ENCODE measurements at places on chromosomes 3 and 15.

- no peak for DNase-seq
Observed at GRCh38 chr3:137845666-137846065, 81.6 kb downstream of the SOX14 start.

DNA sequence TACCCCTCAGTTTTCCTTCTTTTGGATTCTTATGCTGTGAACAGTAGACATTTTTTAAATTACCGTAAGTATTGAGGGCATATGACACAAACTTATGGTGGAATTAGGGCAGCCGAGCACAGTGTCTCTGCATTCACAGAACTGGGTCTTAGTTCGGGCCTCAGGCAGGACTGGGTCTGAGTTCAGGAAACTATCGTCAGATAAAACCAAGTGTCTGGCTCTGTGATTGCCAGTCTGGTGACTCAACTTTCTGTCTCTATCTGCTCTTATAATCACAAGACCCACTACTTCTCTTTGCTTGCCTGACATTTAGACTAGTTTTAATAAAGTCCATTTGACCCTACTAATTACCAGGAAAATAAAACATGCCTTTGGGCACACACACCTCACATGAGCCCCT is 146.2 kb downstream of the LMLN start:
- no peak for DNase-seq

DNA sequence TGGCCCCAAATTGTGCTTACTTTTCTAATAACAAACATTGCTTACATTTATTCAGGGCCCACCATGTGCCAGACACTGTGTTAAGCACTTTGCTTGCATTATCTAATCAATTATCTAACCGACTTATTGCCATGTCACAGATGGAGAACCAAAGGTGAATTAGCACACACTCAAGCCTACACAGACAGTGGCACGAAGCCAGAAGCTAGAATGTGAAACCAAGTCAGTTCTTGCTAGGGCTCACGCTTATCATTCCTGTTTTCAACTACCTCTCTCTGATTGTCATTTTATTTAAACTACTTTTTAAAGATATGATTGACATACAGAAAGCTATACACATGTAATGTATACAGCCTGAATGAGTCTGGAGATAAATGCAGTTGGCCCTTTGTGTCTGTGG is 215.7 kb upstream of the CFAP20DC start:
- DNase-seq, result no peak

DNA sequence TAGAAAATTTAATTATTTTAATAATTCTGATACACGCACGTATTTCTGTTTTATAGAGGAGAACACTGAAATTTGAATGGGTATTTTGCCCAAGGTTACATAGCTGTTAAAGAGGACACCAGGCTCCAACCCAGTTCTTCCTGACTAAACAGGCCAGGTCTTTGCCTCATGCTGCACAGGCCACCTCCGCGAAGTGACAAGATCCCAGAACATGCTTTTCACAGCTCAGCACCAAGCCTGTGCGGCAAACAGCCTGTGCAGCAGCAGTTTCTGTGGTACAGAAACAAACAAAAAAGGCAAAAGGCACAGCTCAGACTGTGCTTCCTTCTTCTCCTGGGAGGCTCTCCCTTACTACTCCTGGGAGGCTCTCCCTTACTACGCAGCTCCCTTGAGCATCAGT is 6.5 kb downstream of the FOXL2 start:
- DNase-seq, result no peak

GRCh38 chr15:78421238-78421965 is 16.6 kb upstream of the IREB2 start:
- no peak for DNase-seq

- no peak for DNase-seq
Observed at GRCh38 chr3:78721771-78722543, 1045.8 kb downstream of the ROBO1 start.

DNA sequence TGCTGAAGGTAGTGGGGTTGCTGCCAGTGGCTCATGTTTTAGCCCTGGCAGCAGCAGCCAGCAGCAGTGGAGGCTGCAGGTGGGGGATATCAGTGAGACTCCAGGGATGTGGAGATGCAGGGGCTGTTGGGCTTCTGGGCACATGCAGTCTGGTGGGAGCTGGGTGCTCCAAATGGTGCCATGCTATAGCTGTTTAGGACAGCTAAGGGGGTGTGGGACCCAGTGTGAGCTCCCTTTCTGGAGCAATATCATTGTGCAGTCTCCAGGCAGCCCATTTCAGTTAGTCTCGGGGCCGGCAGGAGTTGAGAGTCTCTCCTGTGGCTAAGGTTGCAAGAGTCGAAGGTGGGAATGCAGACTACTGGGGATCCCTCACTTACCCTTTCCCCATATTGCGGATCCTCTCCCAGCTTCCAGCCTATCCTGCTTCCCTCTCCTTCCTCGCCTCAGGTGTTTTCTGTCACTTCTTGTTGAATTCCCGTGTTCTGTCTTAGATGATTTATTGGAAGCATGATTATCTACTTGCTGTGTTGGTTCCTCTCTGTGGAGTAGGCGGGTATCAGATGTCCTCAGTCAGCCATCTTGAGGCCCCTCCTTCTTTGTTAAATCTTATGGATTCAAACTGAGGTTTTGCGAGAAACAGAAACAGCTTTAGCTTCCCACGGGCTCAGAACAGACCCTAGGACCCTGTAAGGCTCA is 112.0 kb downstream of the FAM43A start:
- no peak for DNase-seq

- peak; percentile 99 for DNase-seq
Observed at GRCh38 chr15:23039143-23039916, at the start of gene TUBGCP5. TUBGCP5 (minus strand) TSS chr15:23039569; CDS start chr15:23039543, 26 bp downstream.

DNA sequence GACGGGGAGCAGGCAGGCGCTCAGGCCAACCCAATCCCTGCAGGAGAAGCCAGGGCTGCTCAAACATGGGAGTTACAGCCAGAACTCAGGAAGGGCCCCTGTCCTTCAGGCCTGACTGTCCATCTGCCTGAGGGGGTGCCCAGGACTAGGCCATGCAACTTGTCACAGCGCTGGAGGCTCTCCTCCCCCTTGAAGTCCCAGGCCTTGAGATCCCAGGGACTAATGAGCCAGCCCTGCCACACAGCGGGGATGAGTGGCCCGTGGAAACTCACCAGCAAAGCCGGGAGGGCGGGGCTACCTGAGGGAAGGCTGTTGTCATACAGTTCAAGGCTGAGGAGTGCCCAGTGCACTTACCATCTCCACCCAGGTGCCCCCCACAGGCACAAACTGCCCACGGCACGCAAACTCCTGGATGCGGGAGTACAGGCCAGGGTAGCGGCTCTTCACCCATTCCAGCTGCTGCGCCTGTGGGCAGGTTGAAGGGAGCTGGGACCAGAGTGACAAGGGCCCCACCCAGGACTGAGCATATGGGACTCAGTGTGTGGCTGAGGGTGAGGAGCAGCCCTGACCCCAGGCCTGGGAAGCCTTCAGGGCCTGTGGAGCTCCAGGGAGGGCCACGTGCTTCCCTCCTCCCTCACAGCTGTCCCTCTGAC is 6.3 kb downstream of the MAN2C1 start:
- DNase-seq, result no peak

- DNase-seq, result no peak
Observed at GRCh38 chr3:188772886-188773285, 398.9 kb upstream of the TPRG1 start.

GRCh38 chr15:71562251-71562650 is 248.1 kb upstream of the NR2E3 start:
- DNase-seq, result no peak

DNA sequence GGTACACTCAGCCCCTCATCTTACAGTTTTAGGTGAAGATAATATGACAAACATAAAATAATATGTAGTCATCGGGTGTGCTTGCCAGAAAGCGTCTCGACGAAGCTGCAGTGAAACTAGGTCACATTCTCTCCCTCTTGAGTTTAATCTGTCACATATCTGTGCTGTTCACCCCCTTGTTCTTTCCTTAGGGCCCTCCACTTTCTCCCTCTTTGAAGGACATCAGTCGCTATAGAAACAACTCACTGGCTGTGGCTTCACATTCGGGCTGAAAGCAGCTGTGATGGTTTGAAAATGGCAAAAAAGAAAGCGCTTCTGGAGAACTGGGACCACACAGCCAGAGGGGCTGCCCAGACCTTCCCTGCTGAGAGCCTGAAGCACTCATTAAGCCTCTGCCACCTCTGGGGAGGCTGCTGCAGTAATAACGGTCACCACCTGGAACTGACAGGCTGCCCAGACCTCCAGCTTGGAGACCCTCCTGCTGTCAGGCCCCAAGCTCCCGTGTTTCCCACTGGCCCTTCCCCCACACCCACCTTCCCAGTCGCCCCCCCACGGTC is 50.3 kb downstream of the ABTB1 start:
- DNase-seq, result no peak

GRCh38 chr15:44340410-44340809 is 51.9 kb downstream of the GOLM2 start:
- DNase-seq, result no peak

- DNase-seq, result no peak
Observed at GRCh38 chr3:22620498-22620897, 582.6 kb upstream of the UBE2E2 start.

DNA sequence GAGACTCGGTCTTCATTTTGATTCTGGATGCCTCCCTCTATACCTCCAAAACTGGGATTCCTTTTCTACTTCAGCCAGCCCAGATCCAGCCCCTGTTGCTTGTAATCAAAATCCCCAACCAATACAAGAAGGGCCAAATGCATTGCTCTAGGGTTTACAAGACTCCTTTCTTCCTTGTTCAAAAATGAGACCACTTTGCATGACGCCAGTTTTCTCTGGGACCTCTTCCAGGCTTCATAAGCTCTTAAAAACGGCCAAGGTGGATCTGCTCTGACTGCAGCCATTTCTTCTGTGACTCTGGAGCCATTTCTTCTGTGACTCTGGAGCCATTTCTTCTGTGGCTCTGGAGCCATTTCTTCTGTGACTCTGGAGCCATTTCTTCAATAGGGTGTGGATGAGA is 71.9 kb downstream of the ADAMTS17 start:
- no peak for DNase-seq

DNA sequence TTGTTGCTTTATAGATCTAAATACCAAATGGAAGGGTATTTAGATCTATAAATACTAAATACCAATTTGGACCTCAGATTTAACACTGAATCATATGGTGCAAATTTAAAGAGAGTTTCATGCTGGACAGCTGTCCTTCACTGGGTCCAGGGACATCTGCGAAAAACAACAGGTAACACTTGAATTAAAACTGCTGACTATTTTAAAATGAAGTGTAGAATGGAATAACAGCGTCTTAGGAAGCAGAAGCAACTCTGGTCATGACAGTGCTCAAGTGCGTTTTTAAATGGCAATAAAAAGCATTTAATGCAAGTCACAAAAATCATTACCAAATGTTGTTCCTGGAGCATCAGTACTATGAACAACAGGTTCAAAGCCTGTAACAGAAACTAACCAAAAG is 106.3 kb downstream of the TFG start:
- no peak for DNase-seq

DNA sequence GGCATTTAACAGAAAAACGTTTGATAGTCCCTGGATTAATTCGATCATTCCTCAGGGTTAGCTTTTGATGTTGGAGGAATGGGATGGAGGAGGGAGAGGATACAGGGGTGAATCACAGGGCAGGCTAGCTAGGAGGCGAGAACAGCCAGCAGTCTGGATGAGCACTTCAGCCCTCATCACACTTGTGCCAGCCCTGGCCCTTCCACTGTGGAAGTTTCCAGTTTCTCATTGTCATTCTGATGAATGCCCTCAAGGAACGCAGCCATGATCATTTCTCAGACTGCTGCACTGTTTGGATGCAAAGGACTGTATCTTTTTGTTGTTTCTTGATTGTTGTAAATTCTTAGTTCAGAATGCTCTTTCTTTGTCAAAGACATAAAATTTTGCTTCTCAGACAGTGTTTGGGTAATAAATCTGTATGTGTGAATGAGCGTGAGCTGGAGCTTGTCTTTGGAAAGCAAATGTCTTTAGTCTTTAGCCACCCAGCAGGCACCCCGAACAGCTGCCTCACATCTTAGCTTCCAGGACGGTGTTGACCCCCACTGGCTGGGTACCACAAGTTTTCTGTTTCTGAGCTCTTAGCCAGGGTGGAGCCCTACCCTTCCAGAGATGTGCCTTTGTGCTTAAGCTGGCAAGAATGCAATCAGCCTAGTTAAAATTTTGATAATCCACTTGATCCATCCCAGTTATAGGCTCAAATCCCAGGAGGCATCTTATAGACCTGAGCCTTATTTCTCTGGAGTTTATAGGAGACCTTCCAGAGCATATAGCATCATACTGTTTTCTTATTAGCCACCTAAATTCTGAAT is 121.1 kb downstream of the PDCD6IP start:
- DNase-seq, result no peak

GRCh38 chr15:29835301-29835700 is 13.0 kb upstream of the TJP1 start:
- DNase-seq, result no peak

DNA sequence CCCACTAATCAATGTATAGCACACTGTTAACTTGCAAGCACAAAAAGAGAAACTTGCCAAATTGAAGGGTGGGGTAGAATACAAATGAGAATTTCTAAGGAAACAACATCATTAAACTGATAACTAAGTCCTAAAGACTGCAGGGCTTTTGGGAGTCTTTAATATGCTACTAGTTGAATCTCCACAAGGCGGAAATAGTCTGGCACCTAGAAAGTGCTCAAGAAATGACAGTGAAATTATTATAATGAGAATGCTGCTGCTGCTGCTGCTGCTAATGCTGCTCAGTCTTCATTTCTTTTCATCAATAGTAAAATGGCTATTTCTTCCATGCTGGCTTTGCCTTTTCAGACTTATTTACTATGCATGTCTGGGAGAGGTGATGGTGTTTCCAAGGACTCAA is 91.8 kb downstream of the BTD start:
- no peak for DNase-seq

GRCh38 chr3:188055388-188055787 is 98.6 kb upstream of the LPP start:
- no peak for DNase-seq

DNA sequence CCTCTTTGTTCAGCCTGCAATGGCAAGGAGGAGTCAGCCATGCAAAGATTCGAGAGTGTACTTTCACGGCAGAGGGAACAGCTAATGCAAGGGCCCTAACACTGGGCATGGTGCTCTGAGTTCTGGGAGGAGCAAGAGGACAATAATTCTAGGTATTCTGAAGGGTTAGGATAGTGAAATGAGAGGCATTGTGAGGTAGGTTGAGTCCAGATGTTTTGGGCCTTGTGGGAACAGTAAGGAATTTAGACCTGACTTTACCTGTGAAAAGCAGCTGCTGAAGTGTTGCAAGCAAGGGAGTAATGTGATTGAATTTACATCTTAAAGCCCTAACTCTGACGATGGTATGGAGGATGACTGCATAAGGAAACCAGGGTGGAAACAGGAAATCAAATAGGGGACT is 211.6 kb downstream of the CNTN3 start:
- DNase-seq, result no peak

GRCh38 chr3:185317674-185318073 is 45.3 kb upstream of the MAP3K13 start:
- DNase-seq, result no peak

GRCh38 chr15:48547286-48547685 is 98.2 kb downstream of the FBN1 start:
- no peak for DNase-seq
